D341Med (cell line): ENCODE measurements at places on chromosomes 3 and 15.

GRCh38 chr15:48896869-48897814 is 19.2 kb downstream of the EID1 start:
- no peak for DNase-seq

- no peak for DNase-seq
These were observed 31.2 kb downstream of the PLA1A start for GRCh38 chr3:119628816-119629445.

GRCh38 chr3:153553605-153553945 is 391.5 kb downstream of the RAP2B start:
- no peak for DNase-seq

DNA sequence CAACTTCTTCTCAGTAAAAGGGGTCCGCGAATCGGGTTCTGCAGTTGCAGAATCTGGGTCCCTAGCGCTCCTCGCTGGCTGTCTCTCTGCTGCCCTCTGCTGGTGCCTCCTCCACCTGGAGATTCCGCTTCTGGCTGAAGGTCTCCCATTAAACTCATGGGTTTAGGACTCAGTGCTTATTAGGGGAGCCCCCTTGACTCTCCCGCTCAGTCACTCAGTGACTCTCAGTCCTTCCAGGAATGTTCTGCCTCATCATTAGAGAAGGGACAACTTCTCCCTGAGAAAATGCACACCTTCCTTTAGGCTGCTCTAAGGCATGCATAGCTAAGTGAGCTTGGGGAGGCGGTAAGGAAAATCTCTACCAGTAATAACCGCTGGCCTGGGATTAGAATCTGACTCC is 7.1 kb downstream of the CPN2 start:
- peak; percentile 88 for DNase-seq

DNA sequence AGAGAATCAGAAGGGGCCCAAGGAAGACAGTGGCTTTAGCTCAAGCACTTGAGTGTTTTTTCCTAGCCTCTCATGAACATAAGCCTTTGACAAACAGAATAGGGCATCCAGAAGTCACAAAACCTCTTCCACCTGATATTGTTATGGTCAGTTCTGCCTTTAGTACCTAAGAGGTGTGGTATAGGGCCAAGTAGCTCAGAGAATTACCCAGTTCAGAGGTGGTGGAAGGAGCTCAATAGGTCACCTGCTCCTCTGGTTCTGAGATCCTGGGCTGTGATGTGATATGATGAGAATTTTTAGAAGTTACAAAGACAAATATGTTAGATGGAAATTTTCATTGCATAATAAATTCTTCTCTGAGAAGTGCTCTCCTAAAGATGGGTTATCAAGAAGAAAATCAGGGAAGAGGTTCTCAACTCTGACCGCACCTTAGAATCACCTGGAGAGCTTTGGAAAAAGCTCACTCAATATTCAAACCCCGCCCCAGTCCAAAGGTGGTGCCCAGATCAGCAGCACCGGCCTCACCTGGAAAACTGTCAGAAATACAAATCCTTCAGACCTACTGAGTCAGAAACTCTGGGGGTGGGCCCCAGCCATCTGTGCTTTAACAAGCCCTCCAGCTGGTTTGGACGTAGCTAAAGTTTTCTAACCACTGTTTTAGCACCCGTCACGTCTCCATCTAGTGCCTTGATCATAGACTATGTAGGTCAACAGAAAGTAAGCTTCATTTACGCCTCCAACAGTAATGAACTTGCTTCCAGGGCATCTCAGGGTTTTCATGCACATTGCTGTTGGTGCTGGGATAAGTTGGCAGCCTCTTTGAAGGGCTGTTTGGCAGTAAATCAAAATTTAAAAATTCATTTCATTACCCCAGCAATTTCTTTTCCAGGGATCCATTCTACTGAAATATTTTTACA is 101.3 kb downstream of the MYH15 start:
- no peak for DNase-seq

- DNase-seq: no peak
These were observed 97.2 kb upstream of the CTNNB1 start for GRCh38 chr3:41102053-41102556.

DNA sequence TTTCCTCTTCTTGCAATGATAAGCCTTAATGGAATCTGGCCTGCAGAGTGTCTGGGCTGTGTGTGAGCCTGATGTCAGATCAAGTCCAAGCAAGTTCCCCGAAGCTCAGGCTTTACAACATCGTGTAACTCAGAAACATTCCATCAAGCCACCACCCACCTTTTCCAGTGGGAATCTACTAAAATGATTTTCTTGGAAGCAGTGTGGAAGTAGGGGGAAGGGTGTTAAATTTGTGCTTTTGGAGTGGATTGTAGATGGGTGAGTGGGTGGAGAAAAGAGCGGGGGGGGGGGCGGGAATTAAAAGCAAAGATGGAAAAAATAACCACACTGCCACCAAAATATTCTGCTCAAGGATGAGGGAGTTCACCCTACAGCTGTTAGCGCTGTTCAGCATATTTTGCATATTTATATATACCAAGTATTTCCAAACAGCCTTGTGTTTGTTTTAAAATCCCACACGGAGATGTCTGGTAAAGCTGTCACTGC is 53.6 kb downstream of the VGLL3 start:
- no peak for DNase-seq

- no peak for DNase-seq
These were observed 50.2 kb downstream of the NOX5 start for GRCh38 chr15:69064649-69065048.
